Frontal cortex (tissue), 4 donors: ENCODE measurements at places on chromosomes 2 and 18.

DNA sequence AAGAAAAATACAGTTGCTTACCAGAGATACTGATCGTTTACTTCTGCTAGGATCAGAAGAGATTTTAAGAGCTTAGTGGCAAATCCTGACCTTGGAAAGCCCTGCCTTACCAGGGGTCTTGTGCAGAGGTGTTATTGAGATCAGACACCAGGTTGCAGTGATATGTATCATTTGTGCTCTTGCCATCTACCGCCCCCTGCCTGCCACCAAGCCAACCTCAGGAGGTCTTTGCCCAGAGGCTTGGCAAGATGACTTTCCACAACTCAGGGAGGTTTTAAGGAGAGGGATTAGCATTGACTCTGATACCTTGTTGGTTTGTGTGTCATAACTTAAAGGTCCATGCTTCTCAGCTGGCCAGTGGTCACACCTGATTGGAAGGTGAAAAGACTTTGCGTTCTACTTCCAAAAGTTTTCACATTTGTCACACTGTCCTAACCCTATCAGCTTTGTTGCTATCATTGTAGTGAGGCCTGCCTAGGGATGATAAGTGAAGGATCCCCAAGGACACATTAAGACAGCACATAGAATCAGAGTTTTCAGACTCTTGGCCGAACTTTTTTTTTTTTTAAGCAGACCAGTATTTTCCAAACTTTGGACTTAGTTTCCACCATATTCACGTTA lies 46.2 kb upstream of the MGAT5 start:
- no peak for DNase-seq

- DNase-seq = no peak
These were observed 66.3 kb downstream of the PARD6G start for GRCh38 chr18:80180778-80181564.

GRCh38 chr2:222754324-222754930 lies 83.0 kb downstream of the MOGAT1 start:
- no peak for DNase-seq

DNA sequence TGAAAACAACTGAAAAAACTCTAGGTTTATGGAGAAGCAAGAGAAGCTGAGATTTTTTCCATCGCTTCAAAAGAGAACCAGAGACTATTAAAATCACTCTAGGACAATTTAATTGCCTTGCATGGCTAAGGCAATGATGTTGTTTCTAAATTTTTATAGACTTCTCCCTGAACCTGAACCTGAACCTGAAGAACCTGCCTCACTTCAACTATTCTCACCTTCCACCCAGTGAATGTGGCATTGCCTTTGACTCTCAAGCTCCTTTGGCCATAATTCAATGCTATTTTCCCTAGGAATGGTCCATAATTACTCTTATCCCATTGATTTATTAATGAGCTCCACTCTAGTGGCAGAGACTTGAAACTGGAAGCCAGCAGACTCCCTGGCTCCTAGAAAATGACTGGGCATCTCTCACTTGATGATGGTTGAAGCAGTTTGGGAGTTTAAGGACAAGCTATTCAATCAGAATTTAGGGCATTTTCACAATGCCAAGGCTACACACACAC lies 303.8 kb upstream of the UBE2E3 start:
- no peak for DNase-seq

- no peak for DNase-seq
These were observed 163.4 kb downstream of the EHBP1 start for GRCh38 chr2:62868947-62869346.

- no peak for DNase-seq
These were observed 520.8 kb downstream of the RNF144A start for GRCh38 chr2:7437716-7438632.

GRCh38 chr18:9706081-9706935 lies 1.8 kb upstream of the RAB31 start:
- DNase-seq = no peak

DNA sequence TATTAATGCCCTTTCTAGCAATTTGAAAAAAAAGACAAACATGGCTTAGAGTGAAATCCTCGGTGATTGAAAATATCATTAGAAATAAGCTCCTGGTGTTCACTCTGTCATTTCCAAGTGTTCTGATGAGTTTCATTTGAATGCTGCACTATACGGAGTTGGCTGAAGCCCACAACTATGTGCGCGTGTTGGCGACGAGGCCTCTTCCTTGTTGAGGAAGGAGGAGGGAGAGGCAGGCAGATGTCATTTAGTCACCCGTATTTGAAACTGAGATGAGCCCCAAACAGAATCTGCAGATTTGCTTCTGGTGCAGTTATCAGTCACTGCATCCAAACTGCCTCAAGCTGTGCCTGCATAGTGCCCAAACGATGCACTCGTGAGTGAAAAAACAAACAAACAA lies 23.5 kb upstream of the SKOR2 start:
- DNase-seq = no peak

DNA sequence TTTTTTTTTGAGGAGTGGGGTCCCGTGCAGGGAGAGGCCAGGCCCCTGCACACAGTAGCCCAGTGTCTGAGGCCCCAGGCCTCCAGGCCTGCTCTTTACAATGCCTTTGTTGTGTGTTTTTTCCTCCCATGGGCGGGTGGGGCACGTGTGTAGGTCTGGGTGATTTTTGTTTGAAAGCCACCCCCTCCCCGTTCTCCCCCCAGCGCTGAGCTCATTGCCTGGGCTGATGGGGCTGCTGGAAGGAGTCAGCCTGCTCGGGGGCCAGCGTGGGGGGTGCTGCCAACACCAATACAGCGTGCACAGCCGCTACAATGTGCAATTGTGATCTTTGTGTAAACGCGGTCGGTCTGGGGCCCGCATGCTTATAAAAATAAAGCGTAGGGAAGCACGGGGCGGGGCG lies 142.7 kb downstream of the DYSF start:
- peak; percentile 70 for DNase-seq

- DNase-seq = peak; percentile 81
These were observed at the start of gene SLC39A10 for GRCh38 chr2:195656859-195657633. Gene SLC39A10, plus strand, starts transcription at chr2:195657226. Its CDS starts 22,817 bp downstream, at chr2:195680043.

DNA sequence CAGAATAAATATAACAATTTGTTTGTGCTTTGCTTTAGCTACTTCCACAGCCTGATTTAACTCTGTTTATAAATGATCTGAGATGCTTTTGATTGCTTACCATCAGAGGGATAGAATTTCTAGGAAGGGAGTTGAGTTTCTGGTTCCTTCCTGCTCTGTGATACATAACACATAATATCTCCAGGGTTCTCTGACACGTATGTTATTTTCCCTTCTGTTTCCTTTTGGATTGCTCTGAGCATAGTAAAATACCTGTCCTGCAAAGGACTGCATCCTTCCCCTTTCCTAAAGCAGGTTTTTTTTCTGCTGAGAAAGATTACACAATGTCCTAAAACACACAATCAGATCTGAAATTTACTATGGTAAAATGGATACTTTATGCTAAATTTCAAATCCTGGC lies 76.1 kb downstream of the CABYR start:
- DNase-seq = no peak

DNA sequence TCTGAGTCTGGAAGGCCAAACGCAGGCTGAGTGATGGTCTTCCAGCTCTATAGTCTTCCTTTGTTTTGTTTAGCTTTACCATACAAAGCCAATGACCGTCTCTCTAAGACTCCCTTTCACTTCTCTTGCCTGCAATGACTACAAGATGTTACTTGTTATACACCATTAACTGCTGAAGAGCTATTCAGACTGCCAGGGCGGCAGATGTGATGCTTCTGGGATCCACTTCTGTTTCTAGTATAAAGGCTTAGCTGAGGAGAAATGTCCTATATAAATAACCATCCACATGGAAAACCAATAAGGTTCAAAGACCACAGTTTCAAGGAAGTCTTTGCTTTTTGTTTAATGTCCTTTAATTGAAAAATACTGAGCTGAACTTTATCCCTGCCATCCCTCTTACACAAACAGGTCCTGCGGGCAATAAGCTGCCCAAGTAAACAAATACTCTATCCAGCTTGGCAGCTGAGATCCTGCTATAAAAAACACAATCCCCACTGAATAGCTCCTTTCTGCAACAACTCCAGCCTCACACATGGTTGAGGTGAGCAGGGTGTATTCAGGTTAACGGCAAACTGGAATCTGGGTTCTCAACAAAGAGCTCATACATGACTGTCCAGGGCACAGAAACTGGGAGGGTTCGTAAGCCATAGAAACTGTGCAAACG lies 124.6 kb downstream of the VIT start:
- no peak for DNase-seq

GRCh38 chr2:205734436-205735037 lies 52.2 kb downstream of the NRP2 start:
- no peak for DNase-seq

GRCh38 chr2:76268902-76269620 lies 558.3 kb upstream of the GCFC2 start:
- DNase-seq = peak; percentile 3

DNA sequence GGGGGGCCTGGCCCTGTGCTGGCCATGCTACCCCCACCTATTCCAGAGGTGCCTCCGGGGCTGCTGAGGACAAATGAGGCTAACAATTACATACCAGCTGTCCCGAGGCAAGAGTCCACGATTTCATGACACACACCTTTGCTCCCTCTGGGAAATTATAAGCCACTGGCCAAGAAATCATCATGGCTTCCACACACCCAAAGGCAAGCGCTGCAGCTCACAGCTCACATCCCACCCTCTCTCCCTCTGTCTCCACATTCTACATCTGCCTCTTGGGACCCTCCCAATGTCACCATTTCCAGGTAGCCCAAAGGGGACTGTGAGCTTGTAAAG lies 134.4 kb downstream of the HDAC4 start:
- DNase-seq = no peak

DNA sequence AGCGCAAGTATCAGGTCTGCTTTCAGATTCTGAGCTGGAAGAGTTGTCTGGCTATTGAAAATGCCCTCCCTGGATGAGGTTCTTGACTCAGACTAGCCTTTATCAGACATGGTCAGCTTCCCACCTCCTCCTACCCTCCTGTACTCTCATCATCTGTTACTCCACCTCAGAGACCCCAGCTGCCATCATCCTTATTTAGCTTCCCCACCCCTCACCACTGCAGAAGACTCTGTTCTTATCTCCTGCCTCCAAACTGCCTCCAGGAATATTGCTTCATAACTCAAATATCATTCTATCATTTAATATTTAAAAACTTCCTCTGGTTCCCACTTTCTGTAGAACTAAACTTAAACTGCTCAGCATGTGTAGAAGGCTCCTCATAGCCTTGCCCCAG lies 31.1 kb upstream of the PPP3R1 start:
- no peak for DNase-seq

DNA sequence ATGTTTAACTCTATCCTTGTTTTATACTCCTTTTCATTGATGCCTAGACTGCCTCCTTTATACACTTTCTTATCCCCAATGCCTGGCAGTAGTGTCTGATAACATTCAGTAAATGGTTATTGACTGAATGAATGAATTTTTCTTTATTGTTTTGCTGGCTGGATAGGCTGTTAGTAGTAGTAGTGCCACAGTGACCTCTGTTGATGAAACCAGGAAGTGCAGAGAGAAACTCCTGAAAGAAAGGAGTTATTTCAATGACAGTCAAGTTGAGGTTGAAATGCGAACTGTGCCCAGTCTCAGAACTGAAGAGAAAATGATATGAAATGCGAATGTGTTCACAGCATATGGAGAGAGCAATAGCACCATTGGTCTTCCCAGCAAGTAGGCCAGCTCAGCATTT lies 26.8 kb upstream of the SLC9A2 start:
- no peak for DNase-seq

GRCh38 chr2:216777637-216778273 lies 82.1 kb downstream of the TNP1 start:
- DNase-seq = no peak
